NCI-H187 treated with DMSO at 0.1 percent for 48 hours (cell line): ENCODE measurements at places on chromosomes 4 and X.

- DNase-seq = no peak
Observed at GRCh38 chr4:62130637-62131036, 930.5 kb downstream of the ADGRL3 start.

GRCh38 chr4:133316909-133317308 is 167.8 kb downstream of the PCDH10 start:
- DNase-seq = no peak

DNA sequence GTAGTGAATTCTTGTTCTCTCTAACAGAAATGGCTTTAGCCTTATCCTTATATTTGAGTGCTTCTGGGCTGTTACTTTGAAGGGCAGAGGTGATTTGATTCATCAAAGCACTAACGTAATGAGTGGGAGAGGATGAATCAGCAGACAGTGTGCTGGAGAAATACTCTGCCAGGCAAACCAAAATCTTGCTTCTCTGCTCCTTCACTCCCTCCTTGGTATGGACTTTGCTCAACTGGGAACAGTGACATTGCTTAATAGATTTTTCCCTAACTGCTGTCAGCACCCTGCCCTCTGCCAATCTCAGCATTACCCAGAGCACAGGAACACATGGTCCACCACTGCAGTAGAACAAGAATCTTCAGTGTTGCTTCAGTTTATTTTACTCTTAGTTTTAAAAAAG is 56.0 kb downstream of the PDLIM5 start:
- DNase-seq = no peak

DNA sequence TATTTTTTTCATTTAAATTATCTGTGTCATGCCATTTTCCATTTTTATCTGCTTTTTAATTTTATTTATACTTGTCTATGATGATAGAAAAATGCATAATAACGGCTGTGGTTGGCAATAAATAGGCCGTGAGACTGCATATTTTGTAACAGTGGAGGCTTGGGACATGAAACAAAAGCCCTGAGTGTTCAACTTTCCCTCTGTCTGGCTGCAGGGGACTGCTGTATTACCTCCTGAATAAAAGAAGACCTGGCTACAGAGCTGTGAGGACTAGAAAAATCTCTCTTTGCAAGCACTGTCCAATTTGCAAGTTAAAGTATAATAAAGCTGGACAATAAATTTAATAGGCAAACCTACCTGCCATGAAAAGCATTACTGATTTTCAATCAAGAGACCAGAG is 82.1 kb downstream of the MAGEB10 start:
- DNase-seq = no peak

DNA sequence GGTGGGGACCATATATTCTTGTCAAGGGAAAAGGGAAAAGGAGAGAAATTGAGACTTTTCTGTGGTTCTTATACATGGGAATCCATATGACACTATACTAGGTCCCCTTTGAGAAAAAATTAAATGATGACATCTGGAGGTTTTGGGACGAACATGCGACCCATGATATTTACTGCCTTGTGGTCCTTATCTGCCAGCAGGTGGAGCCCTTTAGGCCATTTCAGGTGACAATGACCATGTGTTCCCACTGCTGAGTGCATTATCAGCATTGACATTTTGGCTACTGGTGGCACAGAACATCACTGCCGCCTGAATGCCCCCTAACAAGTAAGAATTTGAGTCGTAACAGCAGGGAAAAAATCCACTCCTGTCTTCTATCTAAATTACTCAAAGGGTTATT is 843.4 kb downstream of the FSTL5 start:
- DNase-seq = no peak

DNA sequence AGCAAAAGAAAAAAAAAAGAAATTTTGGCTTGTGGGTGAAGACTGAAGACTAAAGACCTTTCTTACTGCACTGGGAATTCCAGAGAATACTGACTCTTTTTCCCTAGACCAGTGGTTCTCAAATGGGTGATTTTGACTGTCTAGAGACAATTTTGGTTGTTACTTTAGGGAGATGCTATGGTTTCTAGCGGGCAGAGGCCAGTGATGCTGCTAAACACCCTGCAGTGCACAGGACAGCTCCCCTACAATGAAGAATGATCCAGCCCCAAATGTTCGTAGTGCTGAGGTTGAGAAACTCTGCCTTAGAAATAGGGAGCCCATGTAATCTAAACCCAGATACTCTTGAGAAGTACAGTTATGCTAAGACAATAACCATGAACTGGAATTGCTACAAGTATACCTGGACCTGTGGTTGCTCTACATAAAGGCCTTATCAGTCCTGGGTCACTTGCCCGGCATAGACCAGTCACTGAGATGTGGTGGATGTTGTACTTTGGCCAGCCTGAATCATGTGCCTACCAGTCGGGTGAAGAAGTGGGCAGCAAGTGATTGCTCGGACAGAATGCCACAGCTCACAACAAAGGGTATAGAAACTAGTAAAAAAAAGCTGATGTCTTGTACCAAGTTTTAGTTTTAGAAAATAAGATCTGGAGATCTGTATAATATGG is 16.0 kb downstream of the ARHGAP10 start:
- DNase-seq = no peak

DNA sequence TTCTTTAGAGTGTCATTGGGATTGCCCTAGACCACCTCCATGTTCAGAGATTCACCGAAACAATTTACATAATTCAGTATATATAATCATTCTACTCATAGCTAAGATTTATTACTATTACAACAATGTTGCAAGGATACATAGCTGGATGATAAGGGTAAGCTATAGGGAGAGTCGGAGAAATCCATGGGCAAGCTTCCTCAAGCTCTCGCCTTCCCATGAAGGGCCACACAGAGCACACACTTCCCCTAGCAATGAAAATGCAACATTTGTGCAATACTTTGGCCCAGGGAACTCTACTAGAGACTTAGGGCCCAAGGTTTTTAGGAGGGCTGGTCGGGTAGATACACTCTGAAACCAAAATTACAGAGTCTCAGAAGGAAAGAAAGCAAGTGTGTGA is 49.7 kb upstream of the ABCG2 start:
- no peak for DNase-seq

- DNase-seq = no peak
Observed at GRCh38 chr4:149932188-149932587, 116.5 kb upstream of the IQCM start.
